ENCODE measurements at places on chromosomes 12 and 14. TPM values are rescaled to one million over a fixed set of nuclear protein-coding genes. Genes with fewer than 3 reads are reported as not detected.

Gene WNT5B
- 2.0 TPM for total RNA-seq

Gene AMN
- total RNA-seq, result 0.44 TPM

DNA sequence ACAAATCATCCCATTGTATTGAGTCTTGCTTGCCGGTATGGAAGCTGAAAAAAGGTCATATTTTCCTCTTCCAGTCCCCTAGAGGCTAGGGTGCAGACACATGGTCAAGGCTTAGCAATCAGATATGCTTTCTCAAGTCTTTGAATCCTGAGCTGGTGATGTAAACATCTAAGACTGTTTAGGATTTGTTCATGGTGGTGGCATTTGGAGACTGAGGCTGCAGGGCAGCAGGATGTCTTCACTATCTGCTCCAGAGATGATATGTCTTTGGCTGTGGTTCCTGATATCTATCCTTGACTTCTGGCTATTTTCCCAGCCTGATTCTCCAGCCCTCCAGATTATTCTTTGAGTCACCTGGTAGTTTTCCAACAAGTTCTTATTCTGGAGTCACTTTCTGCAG is 50.5 kb upstream of the DACT1 start:
- DNase-seq, result no peak

- no peak for DNase-seq
Observed at GRCh38 chr12:18907728-18908127, 169.8 kb downstream of the CAPZA3 start.

Measured in activated T-helper 1 cell treated with anti-CD3 and anti-CD28 coated beads, Interleukin-12 subunit alpha, Interleukin-12 subunit beta, Interleukin-2, Interleukin-4 antibody, amounts not matched to agents 30 ng/mL and 10 ng/mL and 1 ng/mL, durations not matched to agents 14 hours and 24 hours and 36 hours (primary cell).